DMS79 (cell line): ENCODE measurements at places on chromosomes 12 and 14.

DNA sequence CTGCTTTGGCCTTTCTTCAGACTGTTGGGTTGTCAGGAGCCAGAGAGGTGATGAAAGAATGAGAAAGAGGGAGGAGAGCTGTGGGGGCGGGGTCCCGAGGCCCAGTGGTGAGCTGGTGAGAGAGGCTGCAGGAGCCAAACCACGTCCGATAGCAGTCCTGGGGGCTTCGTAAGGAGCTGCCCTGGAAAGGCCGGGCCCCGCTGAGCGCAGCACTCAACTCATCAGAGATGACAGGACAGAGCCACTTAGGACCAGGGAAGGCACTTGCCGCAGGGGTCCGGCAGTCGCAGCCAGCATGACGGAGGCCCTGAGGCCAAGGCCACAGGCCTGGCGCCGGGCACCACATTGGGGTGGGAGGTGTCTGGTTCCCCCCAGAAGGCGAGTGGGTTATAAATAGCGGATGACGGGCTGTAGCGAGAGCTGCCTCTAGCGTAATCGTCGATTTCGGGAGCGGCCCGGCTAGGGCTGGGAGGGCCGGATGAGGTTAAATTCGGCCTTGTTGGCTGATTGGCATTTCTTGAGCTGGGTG is 179.0 kb downstream of the TSPAN9 start:
- no peak for DNase-seq

- DNase-seq = no peak
These were observed 82.9 kb upstream of the STXBP6 start for GRCh38 chr14:25132732-25133422.

- DNase-seq = no peak
These were observed 439.5 kb downstream of the CCER1 start for GRCh38 chr12:90515199-90516175.

DNA sequence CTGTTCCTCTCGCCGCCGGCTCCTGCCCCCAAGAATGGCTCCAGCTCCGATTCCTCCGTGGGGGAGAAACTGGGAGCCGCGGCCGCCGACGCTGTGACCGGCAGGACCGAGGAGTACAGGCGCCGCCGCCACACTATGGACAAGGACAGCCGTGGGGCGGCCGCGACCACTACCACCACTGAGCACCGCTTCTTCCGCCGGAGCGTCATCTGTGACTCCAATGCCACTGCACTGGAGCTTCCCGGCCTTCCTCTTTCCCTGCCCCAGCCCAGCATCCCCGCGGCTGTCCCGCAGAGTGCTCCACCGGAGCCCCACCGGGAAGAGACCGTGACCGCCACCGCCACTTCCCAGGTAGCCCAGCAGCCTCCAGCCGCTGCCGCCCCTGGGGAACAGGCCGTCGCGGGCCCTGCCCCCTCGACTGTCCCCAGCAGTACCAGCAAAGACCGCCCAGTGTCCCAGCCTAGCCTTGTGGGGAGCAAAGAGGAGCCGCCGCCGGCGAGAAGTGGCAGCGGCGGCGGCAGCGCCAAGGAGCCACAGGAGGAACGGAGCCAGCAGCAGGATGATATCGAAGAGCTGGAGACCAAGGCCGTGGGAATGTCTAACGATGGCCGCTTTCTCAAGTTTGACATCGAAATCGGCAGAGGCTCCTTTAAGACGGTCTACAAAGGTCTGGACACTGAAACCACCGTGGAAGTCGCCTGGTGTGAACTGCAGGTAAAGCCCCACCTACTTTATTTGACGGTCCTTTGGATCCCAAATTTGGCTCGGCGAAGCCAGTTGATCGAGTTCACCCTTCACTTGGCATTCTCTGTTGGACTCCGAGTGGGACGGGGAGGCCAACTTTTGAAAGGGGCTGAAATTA is 1.5 kb downstream of the WNK1 start:
- peak; percentile 25 for DNase-seq

DNA sequence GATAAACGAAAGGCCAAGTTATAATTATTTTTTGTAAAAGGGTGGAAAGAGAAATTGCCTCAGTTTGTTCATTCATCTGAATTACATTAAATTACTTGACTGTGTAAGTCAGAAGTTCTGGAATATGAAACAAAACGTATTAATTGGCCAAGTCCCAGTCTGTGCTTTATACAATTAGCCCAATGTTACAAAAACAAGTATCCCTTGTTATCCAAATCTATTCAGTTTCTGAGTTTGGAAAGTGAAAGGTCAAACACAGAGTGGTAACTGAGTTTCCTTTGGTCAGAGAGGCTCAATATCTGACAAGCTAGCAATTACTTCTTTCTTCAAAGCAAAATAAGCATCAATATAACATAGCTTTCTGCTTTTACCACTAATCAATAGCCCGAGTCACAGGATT is 62.6 kb downstream of the SPPL3 start:
- DNase-seq = no peak

DNA sequence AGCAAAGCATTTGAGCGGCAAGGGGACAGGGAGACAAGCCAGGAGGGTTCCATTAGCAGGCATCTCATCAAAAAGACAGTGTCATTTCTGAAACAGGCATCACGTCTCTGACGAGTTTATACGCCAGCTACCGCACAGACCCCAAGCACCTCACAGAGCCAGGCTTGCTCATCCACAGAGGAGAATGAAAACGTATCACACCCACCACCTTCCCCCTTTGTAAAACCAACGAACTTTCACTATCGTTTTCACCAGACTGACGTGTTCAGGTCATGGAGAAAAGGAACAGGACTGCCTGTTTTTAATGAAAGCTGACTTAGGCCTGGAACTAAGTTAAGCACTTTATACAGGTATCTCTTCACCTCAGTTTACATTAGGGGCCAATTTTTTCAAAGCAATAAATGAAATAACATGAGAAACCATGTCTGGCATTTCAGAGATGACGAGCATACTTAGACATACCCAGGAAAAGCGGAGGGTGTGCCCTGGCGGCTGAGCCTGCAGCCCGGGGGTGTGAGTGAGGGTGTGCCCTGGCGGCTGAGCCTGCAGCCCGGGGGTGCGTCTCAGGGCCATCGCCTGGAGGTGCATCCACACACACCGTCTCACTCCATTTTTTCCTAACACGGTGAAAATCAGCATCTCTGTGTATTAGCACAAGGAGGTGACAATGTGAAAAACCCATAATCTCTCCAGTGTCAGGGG is 41.9 kb downstream of the STX2 start:
- no peak for DNase-seq
